Pulmonary artery endothelial cell (primary cell): ENCODE measurements at places on chromosomes 7 and 10.
A peak's percentile ranks its signal among the peaks of the same experiment; 100 is the strongest.

DNA sequence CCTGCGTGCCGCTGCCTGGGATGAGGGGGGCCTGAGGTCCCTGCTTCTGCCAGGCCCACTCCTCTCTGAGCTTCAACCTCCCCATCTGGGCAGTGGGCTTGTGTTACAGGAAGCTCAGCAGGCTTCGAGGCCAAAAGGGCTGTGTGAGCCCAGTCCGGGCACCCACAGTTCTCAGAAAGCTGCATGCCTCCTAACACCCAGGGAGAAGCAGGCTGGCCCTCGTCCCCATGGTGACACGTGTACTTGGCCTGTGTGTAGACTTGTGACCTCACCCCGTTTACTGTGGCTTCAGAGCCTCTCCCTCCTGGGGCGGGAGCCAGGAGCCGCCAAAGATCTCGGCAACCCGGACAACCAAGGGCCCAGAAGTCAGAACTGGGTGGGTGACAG, 2.2 kb upstream of the GRIFIN start:
- DNase-seq = no peak

- peak; percentile 95 for DNase-seq
These were observed 146.9 kb downstream of the GPR85 start for GRCh38 chr7:112939574-112940313.

DNA sequence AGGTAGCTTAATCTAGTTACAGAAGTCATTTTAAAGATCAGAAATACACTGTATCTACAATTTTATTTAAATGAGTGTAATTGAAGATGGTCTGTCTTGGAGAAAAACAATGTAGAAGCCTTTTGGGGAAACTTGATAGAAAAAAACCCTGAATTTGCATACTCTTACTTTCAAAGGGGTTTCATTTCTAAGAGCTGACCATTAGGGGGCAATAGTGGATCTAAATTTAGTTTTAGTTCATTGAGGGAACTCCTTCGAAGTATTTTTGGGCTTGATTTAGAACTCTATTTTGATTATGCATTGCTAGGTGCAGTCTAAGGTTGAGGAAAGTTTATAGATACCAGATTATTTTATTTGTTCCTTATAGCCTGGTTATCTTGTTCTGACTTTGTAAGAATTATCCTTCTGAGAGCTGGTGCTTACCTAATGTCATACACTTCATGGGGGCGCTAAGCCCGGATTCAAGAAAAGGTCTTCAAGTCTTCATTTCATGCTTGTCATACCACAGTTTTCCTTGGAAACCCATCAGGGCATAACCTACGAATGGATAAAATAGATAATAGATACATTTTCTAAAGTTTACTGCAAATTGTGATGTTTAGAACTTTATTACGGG, 69.1 kb upstream of the MXI1 start:
- peak; percentile 15 for DNase-seq

DNA sequence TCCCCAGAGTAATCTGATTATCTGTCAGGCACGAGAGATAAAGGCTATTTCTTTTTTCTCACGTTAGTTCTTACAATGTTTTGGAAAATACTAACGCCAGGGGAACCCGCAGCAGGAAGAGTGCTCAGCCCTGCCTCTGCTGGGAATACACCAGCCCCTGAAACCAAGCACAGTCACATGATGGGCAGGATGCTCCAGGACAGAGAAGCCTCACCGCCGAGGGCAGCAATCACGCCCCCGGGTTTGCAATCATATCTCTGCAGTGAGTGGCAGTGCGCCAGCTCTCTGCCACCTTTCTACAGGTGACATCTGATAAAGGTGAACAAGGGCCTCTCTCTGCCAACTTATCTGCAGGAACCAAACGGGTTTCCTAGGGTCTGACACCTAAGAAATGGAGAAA, 39.8 kb downstream of the BRI3 start:
- no peak for DNase-seq

DNA sequence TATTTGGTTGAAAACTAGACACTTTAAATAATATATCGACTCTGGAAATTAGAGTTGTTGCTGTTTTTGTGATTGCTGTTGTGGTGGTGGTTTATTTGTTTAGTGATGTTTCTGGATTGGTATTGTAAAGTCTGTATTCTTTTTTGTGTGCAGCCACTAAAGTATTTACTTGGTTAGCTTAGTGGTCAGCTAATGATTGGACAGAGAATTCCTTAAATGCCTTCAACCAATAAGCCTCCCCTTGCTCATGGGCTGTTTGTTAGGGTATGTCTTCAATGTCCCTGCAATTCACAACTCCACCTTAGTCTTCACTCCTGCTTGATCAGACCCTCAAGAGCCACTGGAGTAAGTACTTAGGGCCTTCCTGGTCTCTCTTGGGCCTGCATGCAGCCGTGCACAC, 71.0 kb downstream of the PAXIP1 start:
- no peak for DNase-seq

DNA sequence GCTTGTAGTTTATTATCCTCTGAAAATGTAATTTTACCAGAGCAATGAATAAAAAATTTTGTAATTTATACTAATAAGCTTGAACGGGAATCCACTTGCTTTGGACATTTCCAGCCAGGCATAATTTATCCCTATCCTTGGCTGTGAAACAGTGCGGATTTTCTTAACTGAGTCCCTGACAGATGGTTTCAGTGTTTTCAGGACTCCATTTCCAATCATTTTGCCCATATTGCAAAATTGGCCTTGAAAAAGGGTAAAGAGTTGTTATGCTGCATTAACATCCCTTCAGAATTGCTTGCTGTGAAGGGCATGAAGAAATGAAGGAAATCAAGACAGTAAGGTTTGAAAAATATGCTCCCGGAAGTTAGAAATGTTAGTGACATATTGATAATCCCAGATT, 57.7 kb downstream of the NXPH1 start:
- no peak for DNase-seq
